ENCODE measurements at places on chromosomes 16 and 17. TPM values are rescaled to one million over a fixed set of nuclear protein-coding genes. Genes with fewer than 3 reads are reported as not detected.
A peak's percentile ranks its signal among the peaks of the same experiment; 100 is the strongest.

GRCh38 chr17:37701496-37701898, 43.4 kb downstream of the HNF1B start:
- no peaks in the 10 kb centered on the region for H3K4me1 ChIP-seq
- no peak overlapping the region for H3K27ac ChIP-seq
- H3K36me3 ChIP-seq, result no peaks in the 10 kb centered on the region
- no peak for DNase-seq

- no peak overlapping the region for H3K27ac ChIP-seq
- H3K27me3 ChIP-seq, result peaks cover 85% of the 10 kb centered on the region
- no peaks in the 10 kb centered on the region for H3K36me3 ChIP-seq
- DNase-seq, result no peak
Measured at GRCh38 chr17:79414793-79415211, 196.0 kb downstream of the RBFOX3 start.

UTS2R gene
- not detected for total RNA-seq

CIAPIN1 gene
- total RNA-seq, result 32.2 TPM

OR3A2 gene
- not detected for total RNA-seq

COL1A1 gene
- 56.8 TPM for total RNA-seq

TERF2IP gene
- total RNA-seq, result 60.3 TPM

- no peaks in the 10 kb centered on the region for H3K4me1 ChIP-seq
- DNase-seq, result no peak
- H3K4me3 ChIP-seq, result no peak overlapping the region
- no peaks in the 10 kb centered on the region for H3K27me3 ChIP-seq
Measured at GRCh38 chr17:61073799-61074513, 325.7 kb upstream of the TBX2 start.

- no peak for DNase-seq
- H3K27ac ChIP-seq, result peak overlapping the region; percentile 14
- H3K27me3 ChIP-seq, result no peaks in the 10 kb centered on the region
- peak overlapping the region; percentile 68 for H3K4me3 ChIP-seq
Measured at GRCh38 chr16:85750146-85750826, 610 bp downstream of the C16orf74 start.

DNA sequence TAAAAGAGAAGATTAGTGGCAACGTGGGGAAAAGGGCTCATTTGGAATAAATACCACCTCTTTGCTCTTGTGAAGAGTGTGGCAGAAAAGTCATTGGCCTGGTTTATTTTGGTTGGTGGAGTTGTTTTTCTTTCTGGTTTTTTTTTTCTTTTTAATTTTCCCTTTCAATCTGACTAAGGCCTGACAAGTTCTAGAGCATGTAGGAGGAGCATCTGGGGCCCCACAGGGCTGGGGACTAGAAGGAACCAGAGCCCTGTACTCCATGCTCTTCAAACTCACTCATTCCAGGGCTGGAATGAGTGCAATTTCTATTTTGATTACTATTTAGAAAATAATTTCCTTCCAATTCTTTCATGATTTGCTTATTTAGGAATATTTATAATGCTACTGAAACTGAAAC, 13.3 kb downstream of the IRX5 start:
- no peaks in the 10 kb centered on the region for H3K36me3 ChIP-seq
- peaks cover 25% of the 10 kb centered on the region for H3K4me1 ChIP-seq
- no peak overlapping the region for H3K4me3 ChIP-seq
- H3K27me3 ChIP-seq, result peaks cover 9% of the 10 kb centered on the region
- DNase-seq, result no peak

DNA sequence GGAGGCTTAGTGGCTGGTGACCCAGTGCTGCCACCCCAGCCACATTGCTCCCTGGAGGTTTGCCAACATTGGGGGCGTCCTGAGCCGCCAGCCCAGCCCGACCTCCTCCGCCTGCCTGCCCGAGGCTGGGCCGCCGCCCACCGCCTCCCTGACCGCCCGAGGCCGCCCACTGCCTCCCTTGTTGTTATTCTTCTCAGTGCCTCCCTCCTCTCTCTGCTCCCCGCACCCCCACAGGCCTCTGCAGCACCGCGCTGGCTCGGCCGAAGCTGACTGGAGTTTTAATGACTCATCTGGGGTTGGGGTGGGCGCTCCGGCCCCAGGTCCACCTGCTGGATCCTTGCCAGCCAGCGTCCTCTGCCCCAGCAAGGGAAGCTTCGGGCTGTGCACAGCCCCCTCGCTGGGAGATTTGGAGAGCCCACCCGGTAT, 102.5 kb downstream of the RBFOX3 start:
- no peak overlapping the region for H3K27ac ChIP-seq
- no peaks in the 10 kb centered on the region for H3K36me3 ChIP-seq
- H3K27me3 ChIP-seq, result peaks cover 41% of the 10 kb centered on the region
- no peak for DNase-seq
- no peaks in the 10 kb centered on the region for H3K4me1 ChIP-seq

DNA sequence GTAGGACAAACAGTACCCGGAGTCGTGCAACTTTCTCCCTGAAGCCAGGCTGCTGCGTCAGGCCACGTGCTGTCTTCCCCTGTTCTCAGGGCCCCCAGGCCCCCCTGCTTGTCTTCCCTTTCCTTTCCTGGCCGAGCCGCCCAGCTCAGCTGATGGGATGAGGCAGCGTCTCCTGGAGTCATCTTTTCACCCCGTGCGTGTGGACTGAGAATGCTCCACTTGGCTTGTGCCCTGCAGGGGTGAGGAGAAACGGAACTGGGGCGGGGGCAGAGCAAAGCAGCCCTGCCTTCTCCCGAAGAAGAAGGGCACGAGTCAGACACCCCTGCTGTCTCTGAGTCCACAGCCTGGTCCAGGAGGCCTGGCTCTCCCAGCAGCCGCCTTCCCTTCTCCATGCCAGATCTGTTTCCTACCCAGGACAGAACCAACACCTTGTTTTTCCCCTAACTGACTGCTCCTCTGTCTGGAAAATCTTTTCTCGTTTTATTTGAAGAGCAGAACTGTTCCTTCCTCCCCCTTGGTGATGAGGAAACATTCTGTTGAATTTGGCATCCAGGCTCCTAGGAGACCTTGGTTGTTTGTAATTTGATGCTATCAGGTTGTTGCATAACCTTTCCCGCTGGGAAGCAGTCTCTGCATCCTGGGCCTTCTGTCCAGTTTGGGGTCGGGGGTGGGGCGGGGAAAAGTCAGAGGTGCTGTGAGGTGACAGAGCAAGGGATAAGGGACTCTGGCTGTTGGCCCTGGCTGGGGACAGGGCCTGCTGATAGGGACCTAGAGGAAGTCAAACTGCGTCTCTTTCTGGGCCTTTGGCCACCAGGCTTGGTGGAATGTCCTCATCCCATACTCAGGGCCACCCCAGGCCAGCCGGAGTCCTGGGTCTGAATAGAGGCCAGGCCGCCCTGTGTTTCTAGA, 78.8 kb downstream of the WIPI1 start:
- peak overlapping the region; percentile 93 for H3K27ac ChIP-seq
- H3K27me3 ChIP-seq, result no peaks in the 10 kb centered on the region
- peaks cover 27% of the 10 kb centered on the region for H3K4me1 ChIP-seq
- peak; percentile 98 for DNase-seq

TBC1D3K gene
- total RNA-seq, result not detected

GRCh38 chr17:72822358-72823023, 270.0 kb downstream of the SLC39A11 start:
- no peaks in the 10 kb centered on the region for H3K4me1 ChIP-seq
- H3K27me3 ChIP-seq, result no peaks in the 10 kb centered on the region
- no peak overlapping the region for H3K27ac ChIP-seq

DNA sequence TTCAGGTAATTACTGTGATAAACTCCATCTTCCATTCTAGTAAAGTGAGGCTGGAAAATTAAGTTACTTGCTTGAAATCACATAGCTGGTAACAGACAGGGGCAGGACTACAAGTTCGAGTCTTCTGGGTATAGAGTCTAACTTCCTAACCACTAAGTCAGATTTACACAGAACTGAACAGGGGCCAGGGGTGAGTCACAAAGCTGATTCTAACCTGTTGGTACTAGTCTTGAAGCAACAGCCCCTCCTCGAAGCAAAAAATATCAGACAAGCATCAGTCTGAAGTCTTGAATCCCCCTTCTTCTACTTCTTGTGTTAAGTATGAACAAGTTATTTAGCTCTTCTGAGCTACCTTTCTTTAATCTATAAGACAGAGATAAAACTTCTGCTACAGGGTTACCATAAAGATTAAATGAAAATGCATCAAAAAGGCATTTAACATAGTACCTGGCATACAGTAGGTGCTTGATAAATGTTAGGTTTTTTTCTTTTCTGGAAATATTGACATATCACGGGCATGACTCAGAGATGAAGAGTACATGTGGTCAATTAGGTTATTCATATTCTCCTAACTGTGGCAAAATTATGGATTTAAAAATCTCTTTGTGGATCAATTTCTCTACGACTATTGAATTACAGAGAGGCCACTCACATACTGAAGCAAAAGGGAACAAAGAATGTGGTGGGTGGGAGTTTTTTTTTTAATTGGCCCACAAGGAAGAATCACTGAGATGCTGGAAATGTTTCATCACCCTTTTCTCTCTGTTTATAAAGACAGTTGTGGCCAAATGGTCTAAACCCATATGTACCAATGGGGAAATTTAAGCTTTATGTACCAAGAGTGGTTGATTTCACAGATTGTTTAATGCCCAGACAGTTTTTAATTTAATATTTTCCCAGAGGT, 266.9 kb upstream of the DYNLRB2 start:
- no peak overlapping the region for H3K4me3 ChIP-seq

TBC1D3 gene
- total RNA-seq, result not detected

CCL14 gene
- total RNA-seq, result 22.9 TPM

DNA sequence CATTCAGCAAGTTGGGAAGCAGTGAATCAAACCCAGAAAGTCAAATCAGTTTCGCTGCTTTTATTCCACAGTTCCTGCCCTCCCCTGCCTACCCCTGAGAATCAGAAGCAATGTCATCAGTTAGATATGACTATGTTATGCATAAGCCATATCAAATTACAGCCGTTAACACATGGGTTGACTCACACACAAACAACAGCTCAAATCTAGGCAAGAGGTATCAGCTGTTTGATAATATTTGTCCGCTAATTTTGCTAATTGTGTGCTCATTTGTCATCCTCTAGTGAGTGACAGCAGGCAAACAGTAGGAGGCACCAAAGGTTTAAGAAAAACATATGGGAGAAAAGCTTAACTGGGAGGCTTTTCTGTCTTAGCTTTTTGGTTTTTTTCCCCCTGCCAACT, 327.4 kb upstream of the CCL2 start:
- H3K36me3 ChIP-seq, result no peaks in the 10 kb centered on the region
- DNase-seq, result no peak
- H3K27me3 ChIP-seq, result peaks cover 27% of the 10 kb centered on the region
- H3K4me1 ChIP-seq, result no peaks in the 10 kb centered on the region
- H3K27ac ChIP-seq, result no peak overlapping the region
- no peak overlapping the region for H3K4me3 ChIP-seq

DNA sequence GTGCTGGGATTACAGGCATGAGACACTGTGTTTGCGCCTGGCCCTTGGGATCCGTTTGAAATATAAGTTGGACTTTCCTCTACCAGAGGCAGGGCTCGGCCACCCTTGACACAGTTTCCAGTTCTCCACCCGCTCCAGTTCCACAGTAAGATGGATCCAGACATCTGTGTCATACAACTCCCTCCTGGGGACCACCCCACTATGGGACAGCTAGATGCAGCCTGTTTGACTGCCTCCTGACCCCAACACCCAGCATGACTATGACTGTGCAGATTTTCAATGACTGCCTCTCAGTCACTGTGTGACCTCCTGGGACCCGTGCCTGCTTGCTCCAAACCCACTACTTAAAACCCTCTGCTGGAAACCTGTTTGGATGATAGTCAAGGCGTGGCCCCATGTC, 166.7 kb downstream of the IRF8 start:
- no peak overlapping the region for H3K4me3 ChIP-seq
- H3K27me3 ChIP-seq, result peaks cover 36% of the 10 kb centered on the region
- no peaks in the 10 kb centered on the region for H3K36me3 ChIP-seq
- peaks cover 5% of the 10 kb centered on the region for H3K4me1 ChIP-seq
- no peak overlapping the region for H3K27ac ChIP-seq

DNA sequence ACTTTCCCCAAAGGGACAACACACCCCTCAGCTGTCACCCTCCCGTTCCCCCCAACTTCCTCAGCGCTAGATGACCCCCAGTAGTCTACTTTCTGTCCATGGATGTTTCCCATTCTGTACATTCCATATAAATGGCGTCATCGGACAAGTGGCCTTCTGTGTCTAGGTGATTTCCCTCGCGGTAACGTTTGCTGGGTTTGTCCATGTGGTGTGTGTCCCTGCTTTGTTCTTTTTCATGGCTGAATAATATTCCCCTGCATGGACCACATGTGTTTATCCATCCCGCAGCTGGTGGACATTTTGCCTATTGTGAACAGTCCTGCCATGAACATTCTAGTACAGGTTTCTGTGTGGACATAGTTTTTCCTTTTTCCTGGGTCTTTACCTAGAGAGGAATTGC, 7.3 kb upstream of the TEDC2 start:
- H3K4me3 ChIP-seq, result no peak overlapping the region
- peaks cover 56% of the 10 kb centered on the region for H3K36me3 ChIP-seq
- H3K27ac ChIP-seq, result no peak overlapping the region
- no peaks in the 10 kb centered on the region for H3K4me1 ChIP-seq
- DNase-seq, result no peak

MPP2 gene
- total RNA-seq, result 2.5 TPM

Measured in suprapubic skin (tissue), 4 donors.